Stimulated activated CD4-positive, alpha-beta T cell treated with anti-CD3 and anti-CD28 coated beads, Interleukin-4, amount 100 ng/mL, for 4 hours (primary cell): ENCODE measurements at places on chromosomes 3 and 15.

DNA sequence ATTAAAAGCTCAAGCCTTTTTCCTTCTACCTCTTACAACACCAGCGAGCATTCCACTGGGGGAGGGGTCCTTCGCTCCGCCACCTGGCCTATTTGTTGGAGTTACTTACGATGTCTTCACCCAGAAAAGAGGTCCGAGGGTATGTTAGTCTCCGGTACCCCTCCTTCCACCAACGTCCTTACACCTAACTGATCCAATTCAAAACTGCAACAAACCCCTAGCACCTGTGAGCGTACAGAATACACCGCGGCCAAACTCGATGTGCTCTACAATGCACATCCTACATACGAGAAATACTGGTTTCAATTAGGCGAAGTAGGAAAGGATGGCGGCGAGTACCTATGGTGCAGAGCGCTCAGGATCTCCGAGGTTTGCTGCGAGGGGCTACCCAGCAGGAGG, 944 bp downstream of the SLITRK3 start:
- DNase-seq, result no peak

DNA sequence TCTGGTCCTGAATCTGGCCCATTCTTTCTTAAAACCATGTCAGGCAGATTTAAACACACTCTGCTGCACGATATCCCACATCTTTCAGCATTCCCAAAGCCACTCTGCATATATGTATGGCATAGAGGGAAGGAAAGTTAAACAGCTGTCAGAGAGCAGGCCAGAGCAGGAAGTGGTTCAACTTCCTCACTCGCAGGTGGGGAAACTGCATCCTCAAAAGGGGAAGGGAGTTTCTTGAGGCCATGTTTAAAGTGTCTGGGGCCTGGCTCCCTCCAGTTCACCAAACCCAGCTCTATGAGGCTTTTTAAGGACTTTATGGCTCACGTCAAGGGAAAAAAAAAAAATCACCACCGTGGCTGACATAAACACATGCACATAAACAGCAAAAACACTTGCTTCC, 123.1 kb downstream of the OPA1 start:
- no peak for DNase-seq

DNA sequence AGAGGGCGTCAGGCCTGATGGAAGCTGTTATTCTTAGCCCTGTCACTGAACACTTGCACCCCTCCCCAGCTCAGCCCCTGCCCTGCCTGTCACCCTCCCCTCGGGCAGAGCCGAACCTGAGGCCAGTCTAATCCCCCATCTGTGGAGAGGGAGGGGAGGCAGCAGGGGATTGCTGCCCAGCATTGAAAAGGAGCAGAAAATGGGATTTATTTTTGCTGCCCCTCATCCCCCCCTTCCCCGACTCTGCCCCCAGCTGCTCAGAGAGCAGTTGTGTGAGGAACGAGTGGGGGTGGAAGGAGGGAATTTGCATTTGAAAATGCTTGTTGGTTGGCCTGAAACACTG, 71.6 kb downstream of the EPHB3 start:
- DNase-seq, result no peak

GRCh38 chr3:14831916-14832450, 13.2 kb downstream of the FGD5 start:
- DNase-seq, result no peak

GRCh38 chr15:48458876-48459275, 127.6 kb downstream of the DUT start:
- no peak for DNase-seq

DNA sequence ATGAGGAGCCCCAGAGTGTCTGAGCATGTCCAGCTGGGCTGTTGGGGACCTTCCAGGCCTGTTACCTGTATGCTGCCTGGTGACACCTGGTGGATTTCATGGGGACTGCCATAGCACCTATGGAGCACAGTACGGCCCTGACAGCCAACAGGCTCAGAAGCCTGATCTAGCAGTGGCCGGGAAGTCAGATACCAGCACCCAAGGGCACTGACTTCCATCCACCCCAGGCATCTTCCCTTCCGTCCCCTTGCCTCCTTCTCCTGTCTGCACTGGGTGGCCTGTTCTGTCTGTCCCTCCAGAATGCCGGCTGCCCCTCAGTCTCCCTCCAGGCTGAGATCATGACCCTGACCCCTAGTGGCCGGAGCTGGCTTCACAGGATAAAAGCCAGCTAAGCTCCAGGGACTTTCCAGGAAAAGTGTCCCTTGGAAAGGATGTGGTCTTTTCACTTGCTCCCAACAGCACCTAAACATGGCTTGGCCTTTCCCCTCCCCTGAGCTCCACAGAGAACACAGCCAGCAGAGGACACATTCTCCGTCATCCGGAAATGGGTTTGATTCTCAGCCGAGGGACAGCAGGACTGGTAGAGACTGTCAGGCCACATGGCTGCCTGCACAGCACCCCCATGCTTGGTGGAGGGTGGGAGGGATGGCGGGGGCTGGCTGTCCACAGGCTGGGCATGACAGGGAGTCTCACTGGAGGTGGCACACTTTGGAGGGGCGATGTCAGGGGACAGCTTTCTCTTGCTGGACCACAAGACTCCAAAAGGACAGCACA, 9.5 kb downstream of the RPS17 start:
- DNase-seq, result peak; percentile 68

DNA sequence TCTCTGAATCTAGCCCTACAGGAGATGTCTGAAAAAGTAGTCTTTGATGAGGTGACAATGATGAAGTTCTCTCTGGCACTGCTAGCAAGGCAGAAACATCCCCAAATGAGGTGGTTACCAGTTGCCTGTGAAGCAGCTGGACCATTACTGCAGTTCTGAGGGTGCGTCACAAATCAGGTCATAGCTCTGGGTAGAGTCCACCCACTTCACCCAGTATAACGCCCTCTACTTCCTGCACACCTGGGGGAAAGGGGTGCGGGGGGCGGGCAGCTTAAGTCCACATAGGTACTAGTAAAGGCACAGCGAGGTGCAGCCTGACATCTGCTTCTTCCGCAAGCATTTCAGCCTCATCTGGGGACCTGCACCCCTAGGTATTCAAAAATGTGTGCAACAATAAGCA, 13.4 kb upstream of the SATB1 start:
- DNase-seq, result peak; percentile 64

- DNase-seq, result no peak
Observed at GRCh38 chr3:150345021-150345538, 63.0 kb upstream of the TSC22D2 start.

- peak; percentile 91 for DNase-seq
Observed at GRCh38 chr15:34437687-34438086, at the start of gene GOLGA8A. GOLGA8A (minus strand) TSS chr15:34437808; CDS start chr15:34389691, 48,117 bp downstream.

GRCh38 chr3:51581524-51581923, 43.0 kb downstream of the RAD54L2 start:
- no peak for DNase-seq

DNA sequence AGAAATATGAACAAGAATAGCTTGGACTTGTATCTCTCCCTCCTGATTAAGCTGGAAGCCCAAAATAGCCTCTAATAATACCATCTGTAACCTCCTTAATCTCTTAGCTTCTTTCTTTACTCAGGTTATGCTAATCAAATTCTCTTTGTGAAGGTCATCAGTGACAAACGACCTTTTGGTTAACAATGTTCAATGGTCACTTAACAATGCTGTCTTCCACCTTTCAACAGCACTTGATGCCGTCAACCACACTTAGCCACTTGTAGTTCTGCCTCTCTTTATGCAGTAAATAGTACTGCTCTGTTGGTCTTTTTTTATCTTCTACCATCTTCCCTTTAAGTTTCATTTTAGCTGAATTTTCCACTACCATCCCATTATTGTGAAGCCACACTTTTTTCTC, 476.6 kb upstream of the TGFBR2 start:
- no peak for DNase-seq

DNA sequence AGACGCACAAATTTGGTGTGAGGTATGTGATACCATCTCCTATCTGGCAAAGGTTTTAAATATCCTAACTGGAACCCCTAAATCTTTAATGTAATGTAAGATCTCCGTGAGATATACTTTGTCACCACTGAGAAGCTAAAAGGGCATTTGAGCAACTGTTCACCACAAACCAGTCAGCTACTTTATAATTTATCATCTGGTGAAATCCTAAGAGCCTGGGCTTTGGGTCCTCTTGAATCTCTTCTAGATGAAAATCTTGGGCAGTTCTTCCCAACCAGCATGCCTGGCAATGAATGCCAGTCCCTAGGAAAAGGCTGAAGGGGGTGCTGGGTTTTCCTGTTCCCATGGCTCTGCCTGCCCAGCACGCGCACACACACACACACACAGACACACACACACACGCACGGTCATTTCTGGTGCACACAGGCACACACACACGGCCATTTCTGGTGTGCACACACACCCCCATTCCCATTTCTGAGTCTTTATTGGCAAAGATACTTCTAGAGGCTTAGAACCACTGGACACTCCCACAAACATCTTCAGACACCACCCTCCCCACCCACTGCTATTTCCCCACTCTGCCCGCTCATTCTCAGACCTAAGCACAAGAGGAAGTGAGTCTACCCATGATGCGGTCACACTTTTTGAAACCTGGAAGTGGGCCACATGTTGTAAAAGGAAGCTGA, 72.6 kb downstream of the MYO1E start:
- peak; percentile 27 for DNase-seq

DNA sequence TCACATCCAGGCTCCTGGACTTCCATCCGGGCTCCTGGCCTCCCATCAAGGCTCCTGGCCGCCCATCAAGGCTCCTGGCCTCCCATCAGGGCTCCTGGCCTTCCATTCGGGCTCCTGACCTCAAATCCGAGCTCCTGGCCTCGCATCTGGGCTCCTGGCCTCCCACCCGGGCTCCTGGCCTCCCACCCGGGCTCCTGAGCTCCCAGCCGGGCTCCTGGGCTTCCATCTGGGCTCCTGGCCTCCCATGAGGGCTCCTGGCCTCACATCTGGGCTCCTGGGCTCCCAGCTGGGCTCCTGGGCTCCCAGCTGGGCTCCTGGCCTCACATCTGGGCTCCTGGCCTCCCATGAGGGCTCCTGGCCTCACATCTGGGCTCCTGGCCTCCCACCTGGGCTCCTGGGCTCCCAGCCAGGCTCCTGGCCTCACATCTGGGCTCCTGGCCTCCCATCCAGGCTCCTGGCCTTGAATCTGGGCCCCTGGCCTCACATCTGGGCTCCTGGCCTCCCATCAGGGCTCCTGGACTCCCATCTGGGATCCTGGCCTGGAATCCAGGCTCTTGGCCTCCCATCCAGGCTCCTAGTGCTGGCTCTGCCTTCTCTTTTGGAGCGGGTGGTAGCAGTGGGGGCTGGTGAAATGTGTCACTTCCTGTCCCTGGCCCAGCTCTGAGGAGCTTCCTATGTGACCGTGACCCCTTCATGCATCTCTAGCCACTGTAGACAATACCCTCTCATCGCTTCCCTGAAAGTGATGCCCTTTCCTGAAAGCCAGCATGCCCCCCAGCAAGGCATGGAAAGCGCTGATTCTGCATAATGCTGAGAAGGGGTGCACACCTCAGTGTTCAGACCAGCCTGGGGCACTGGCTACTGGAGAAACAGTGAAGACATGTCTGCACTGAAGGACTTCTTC, 62.7 kb upstream of the BLM start:
- no peak for DNase-seq

- DNase-seq, result no peak
Observed at GRCh38 chr15:100353449-100353848, 11.7 kb upstream of the ADAMTS17 start.

GRCh38 chr3:63654211-63654610, 1.7 kb downstream of the SNTN start:
- DNase-seq, result no peak

DNA sequence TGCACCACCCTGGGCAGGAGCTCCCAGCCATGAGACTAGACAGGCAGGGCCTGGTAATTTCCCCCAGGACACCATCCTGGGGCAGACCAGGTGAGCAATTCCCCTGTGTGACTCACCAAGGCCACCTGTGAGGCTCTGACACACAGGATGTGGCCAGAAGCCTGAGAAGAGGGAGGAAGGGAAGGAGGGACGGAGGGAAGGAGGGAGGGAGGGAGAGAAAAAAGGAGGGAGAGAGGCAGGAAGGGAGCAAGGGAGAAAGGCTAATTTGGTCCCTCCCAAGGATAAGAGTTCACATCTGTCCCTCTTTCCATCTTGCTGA, 25.9 kb downstream of the WNT7A start:
- DNase-seq, result no peak

- no peak for DNase-seq
Observed at GRCh38 chr3:7190095-7190494, 329.2 kb downstream of the GRM7 start.

- DNase-seq, result no peak
Observed at GRCh38 chr3:157590273-157590672, 87.1 kb upstream of the VEPH1 start.

GRCh38 chr3:129263161-129263910, 13.9 kb downstream of the COPG1 start:
- no peak for DNase-seq
